SJSA1 (cell line): ENCODE measurements at places on chromosomes 6 and 20.

DNA sequence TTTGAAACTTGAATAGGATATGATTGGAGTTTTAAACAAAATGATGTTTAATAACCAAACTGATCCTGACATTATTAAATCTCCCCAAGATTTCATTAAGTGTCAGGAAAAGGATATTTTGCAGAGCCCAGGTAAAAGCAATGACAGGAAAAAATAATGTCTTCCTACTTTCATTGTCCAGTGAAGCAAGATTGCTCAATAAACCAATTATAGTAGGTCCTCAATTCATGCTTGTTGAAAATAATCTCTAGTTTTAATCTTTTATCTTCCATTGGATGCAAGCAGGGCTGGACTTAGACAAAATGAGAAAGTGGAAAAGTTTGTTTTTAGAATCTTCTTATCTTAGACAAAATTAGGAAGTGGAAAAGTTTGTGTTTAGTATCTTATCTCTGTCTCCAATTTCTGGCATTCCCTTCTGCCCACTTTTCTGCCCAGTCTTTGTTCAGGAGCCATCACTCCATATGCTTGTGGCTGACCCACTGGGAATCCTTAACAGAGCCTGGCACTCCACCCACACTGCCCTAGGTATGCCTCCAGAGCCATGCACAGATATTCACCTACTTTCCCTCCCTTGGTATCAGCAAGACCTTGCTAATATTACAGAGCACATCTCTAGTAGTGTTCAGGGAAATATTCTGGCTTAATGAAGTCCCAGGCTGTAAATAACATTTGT, 57.0 kb upstream of the CARMIL1 start:
- DNase-seq: no peak

DNA sequence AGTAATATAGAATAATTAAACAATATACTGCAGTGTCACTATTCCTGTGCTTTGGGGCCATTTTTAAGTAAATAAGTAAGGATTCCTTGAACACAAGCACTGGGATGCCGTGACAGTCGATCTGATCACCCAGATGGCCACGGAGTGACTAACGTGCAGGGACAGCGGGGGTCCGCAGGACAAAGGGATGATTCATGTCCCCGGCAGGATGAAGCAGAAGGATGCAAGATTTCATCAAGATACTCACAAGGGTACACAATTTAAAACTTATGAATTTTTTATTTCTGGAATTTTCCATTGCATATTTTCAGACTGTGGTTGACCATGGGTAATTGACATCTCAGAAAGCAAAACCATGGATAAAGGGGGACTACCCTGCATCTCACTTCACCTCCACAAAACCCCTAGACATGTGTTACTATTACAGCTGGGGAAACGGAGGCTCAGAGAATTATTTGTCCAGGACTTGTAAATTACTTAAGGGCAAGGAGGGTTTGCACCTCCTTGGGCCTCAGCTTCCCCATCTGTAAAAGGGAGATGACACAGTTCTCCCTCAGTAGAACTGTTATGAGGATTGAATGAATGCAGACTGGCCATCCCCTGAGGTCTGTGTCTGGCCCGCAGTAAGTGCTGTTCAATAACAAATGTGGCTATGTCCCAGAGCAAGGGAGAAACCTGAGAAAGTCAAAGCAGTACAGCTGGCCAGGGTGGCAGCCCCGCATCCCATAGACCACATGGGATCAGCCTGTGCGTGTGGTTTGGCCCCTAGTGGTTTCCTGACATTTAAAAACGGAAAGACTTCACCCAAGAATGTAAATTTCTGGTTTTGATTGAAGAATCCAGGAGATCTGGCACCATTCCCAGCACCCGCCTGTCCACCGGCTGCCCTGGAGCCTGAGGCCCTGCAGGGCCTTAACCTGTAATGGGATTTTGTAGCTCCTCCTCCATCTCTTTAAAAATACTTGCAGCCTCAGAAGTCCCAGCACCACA, 235.5 kb downstream of the BMP7 start:
- DNase-seq: peak; percentile 95

- peak; percentile 44 for DNase-seq
Observed at GRCh38 chr6:170291271-170292110, 613 bp upstream of the DLL1 start.

GRCh38 chr6:52904562-52905279, 4.8 kb downstream of the GSTA3 start:
- DNase-seq: no peak

- no peak for DNase-seq
Observed at GRCh38 chr6:73491377-73491776, 29.5 kb downstream of the EEF1A1 start.

GRCh38 chr20:49572857-49573256, 4.9 kb upstream of the PTGIS start:
- no peak for DNase-seq

- no peak for DNase-seq
Observed at GRCh38 chr6:41451515-41452163, 94.5 kb upstream of the FOXP4 start.

GRCh38 chr20:58950603-58951002, 30.5 kb upstream of the NELFCD start:
- no peak for DNase-seq

- DNase-seq: no peak
Observed at GRCh38 chr20:59157961-59158541, 5.6 kb upstream of the ZNF831 start.

- DNase-seq: no peak
Observed at GRCh38 chr6:158445426-158446085, 114.3 kb upstream of the TMEM181 start.

GRCh38 chr6:161598896-161599295, 325.0 kb upstream of the AGPAT4 start:
- DNase-seq: no peak
